Left ventricle myocardium superior (tissue), 1 donor: ENCODE measurements at places on chromosomes 4 and X. TPM values are rescaled to one million over a fixed set of nuclear protein-coding genes. Genes with fewer than 3 reads are reported as not detected.

CFAP99 gene
- total RNA-seq: not detected

MMAA gene
- total RNA-seq: 8.6 TPM

GAGE13 gene
- not detected for total RNA-seq

ZDHHC15 gene
- total RNA-seq: 3.5 TPM

GRCh38 chrX:150371877-150372276, 8.8 kb downstream of the MAMLD1 start:
- DNase-seq: no peak

DNA sequence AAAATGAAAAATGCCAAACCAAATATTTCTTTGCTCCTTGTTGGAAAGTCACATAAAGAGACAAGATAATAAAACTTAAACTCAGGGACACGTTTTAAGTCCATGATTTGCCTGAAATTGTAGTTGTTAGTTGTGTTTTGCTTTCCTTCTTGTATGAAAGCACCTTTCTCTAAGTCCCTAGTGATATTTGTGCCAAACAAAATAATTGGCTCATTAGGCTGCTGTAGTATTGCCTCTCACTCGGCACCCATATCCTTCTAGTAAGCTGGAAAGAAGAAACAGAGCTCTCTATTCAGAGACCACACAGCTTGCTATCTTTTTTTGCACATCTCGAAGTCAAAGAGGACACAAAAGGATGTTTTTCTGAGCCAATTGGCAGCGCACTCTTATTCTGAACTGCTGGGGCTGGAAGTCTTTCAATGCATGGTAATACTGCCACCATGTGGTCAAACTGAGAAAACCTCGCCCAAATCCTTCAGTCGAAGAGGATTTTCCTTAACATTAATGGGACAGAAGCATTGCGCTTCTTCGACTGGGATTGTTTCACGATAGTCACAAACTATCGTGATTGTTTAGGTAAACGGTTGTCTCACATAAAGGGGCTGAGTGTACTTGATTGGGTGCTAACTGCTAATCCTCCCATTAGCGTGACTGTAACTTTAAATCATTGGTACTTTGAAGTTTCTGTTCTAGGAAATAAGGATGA, 571.9 kb upstream of the LCORL start:
- no peak for DNase-seq

DNA sequence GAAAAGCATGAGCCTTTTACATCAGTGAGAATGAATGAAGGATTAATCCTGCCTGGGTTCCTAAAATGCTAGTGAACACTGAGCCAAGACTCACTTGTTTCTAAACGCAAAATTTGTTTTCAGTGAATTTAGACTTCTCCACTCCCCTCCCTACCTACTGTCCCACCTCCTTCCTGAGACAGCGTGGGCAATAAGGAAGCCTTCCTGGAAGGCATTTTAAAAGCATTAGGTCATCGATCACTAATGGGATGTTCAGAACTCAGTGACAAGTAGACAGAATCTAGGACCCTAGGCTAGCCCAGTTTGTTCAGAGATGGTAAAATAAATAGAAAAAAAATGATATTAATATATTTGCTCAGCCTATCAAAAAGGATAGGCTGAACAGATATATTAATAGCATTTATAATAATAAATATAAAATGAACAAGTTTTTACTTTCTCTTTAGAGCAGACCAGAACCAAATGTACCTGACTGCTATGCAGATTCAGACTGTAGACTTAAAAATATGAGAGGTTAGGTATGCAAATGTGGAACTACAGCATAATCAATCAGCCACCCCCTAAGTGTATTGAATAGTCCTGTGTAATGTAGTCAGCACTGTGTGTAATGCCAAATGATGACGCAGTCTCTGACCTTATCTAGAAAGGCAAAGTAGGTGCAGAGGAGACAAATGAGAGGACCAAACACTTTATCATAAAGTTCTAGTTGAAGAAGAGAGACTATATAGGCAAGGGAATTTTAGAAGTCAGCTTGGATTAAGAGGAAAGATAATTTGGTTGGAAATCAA, 331.1 kb downstream of the GPAT3 start:
- DNase-seq: no peak

DNA sequence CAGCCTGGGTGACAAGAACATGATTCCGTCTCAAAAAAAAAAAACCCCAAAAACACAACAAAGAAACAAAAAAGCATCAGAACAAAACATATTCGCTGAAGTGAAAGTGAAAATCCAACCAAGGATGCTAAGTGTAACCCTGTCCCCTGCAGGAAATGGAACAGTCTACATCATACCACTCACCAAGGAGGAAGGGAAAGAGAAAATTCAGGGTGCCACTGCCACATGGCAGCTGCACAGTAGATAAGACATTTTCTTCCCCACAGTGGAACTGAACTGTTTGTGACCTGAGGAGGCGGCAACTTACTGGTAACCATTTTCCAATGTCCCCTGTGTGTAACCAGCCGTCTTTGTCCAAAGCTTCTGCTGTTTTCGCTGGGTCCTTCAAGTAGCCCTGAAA, 28.2 kb upstream of the CENPU start:
- no peak for DNase-seq

- DNase-seq: no peak
Measured at GRCh38 chrX:19907794-19908193, 20.4 kb upstream of the SH3KBP1 start.

DNA sequence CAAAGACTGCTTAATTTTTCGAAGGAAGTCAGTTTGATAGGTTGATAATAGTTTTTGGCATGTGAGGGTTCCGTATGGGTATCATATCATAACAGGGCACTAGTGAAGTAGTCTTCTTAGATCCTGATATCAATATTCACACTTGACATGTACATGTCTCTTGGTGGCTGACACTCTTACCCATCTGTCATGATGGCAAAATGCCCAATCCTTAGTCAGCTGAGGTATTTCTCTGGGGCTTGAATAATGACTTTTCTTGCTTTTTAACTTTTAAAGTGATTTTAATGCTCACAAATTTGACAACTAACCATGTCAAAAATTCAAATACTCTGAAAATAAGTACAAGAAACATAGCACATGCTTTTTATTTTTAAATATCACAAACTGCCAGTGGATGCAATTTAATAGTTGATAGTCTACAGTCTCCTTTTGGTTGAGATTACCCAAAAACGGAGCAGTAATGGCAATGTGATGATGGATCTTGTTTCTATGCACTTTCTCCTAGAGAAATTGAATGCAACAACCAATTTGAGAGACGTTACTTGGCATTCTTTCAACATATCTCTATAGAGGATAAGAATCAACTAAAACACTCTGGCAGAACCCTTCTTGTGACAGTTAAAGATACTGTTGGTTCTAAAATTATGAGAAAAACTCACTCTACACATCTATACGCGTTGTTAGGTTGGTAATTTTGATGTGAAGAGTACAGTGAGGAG, 552.9 kb upstream of the PABPC4L start:
- no peak for DNase-seq

- DNase-seq: no peak
Measured at GRCh38 chr4:66972087-66972486, 573.2 kb downstream of the CENPC start.
